ENCODE measurements at places on chromosomes 7 and 10.

- DNase-seq, result peak; percentile 87
Measured at GRCh38 chr10:1056326-1057105, at the start of gene WDR37. Gene WDR37, plus strand, starts transcription at chr10:1056385. Its CDS starts 15,771 bp downstream, at chr10:1072156.

- peak; percentile 74 for DNase-seq
Measured at GRCh38 chr10:3406556-3406955, 234.0 kb upstream of the PITRM1 start.

GRCh38 chr10:77846718-77847311 lies 79.7 kb downstream of the DLG5 start:
- DNase-seq, result peak; percentile 88

- DNase-seq, result peak; percentile 42
Measured at GRCh38 chr7:105932835-105933477, 30.1 kb upstream of the CDHR3 start.

DNA sequence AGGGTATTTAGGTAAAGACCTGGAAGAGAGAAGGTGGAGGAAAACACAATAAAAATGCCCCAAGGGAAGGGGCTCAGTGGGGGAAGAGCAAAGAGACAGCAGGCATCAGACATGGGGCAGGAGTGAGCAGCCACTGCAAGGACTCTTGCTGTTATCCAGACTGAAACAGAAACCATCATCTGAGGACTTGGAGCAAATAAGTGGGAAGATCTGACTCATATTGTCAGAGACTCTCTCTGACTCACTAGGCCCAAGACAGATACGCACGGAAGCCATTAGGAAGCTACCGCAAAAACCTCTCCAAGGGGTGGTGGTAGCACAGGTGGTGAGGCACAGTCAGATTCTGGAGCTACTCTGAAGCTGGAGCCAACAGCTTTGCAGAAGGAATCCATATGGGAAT lies 110.7 kb downstream of the RNF32 start:
- no peak for DNase-seq

GRCh38 chr7:29045258-29046086 lies 87.3 kb upstream of the TRIL start:
- no peak for DNase-seq

DNA sequence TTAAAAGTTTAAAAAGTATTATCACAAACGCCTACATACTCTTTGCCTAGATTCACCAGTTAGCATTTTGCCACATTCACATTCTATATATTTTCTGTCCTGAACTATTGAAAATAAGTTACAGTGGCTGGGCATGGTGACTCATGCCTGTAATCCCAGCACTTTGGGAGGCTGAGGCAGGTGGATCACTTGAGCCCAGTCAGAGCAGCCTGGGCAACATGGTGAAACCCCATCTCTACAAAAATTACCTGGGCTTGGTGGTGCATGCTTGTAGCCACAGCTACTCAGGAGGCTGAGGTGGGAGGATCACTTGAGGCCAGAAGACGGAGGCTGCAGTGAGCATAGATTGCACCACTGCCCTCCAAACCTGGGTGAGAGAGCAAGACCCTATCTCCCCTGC lies 5.3 kb downstream of the ARPC1A start:
- DNase-seq, result no peak

GRCh38 chr7:111735661-111736551 lies 173.6 kb upstream of the IMMP2L start:
- peak; percentile 86 for DNase-seq

- no peak for DNase-seq
Measured at GRCh38 chr10:59753267-59753666, at the start of gene MRLN. Gene MRLN, minus strand, starts transcription at chr10:59753455.

GRCh38 chr7:72405418-72405817 lies 6.7 kb downstream of the CALN1 start:
- DNase-seq, result peak; percentile 62

DNA sequence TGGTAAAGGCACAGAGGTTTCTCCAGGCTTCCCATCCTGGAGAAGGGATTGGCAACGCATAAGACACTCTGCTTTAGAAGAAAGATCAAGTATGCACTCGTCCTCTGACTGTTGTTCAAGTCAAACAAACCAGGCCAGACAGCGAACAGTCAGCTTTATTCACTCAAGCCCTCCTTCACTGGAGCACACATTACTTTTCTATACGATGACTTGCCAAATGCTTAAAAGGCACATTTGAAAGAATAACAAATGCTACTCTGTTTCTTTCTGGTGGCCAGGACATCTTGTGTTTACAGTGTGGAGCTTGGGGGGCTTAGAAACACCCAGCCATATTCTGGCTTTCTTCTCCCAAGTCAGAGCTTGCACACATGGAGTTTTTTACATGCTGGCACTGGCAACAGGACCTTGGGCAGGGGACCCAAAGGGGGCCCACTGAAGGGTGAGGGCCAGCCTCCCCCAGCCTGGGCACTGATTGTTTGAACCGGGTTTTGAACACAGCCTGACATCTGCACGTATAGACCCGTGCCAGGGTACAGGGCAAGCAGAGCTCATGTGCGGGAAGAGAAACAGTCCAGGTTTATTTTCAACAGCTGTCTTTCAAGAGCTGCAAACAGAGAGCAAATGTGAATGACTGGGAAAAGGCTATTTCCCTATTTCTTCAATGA lies 33.3 kb upstream of the FGFR2 start:
- no peak for DNase-seq

GRCh38 chr7:130543487-130544010 lies 51.7 kb downstream of the MEST start:
- DNase-seq, result no peak
